ENCODE measurements at places on chromosomes 5 and 9. TPM values are rescaled to one million over a fixed set of nuclear protein-coding genes. Genes with fewer than 3 reads are reported as not detected.

The CDKN2B-AS1 gene
- total RNA-seq = not detected

The PCA3 gene
- not detected for total RNA-seq

DNA sequence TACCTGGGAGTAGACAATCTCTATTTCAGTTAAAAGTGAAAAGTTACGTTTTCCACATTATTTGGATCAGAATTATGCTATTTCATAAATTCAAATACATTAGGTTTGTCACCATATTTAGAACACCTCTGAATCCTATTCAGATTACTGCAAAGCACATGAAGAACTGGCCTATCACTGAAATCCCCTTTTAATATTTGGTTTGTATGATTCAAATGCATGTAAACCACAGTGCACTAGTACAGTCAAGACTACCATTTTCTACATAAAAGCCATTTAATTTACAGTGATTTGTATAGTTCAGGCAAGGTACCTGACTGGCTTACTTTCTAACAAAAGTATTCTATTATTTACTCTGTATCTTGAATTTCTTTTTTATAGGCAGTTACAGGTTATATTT is 212.5 kb downstream of the MEF2C start:
- DNase-seq = no peak

- no peak for DNase-seq
Observed at GRCh38 chr5:64900618-64901017, 131.9 kb downstream of the CWC27 start.

DNA sequence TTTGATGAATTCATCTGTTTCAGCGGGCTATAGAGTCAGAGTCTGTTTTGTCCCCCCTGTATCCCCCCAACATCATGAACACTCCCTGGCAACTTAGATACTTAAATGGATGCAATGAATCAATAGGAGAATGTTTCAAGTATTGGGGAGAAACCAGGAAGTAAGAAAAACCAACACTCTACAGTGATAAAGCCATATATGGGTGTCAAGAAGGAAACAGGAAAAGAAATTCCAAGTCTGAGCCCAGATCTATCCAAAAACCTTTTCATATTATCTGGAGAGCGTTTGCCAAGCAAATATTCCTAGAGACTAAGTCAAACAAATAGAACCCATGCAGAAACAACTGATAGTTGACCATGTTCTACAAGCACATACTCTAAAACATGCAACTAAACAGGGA is 2.3 kb upstream of the GNAQ start:
- DNase-seq = no peak

GRCh38 chr9:124258607-124259157 is 933 bp downstream of the NEK6 start:
- peak; percentile 64 for DNase-seq

DNA sequence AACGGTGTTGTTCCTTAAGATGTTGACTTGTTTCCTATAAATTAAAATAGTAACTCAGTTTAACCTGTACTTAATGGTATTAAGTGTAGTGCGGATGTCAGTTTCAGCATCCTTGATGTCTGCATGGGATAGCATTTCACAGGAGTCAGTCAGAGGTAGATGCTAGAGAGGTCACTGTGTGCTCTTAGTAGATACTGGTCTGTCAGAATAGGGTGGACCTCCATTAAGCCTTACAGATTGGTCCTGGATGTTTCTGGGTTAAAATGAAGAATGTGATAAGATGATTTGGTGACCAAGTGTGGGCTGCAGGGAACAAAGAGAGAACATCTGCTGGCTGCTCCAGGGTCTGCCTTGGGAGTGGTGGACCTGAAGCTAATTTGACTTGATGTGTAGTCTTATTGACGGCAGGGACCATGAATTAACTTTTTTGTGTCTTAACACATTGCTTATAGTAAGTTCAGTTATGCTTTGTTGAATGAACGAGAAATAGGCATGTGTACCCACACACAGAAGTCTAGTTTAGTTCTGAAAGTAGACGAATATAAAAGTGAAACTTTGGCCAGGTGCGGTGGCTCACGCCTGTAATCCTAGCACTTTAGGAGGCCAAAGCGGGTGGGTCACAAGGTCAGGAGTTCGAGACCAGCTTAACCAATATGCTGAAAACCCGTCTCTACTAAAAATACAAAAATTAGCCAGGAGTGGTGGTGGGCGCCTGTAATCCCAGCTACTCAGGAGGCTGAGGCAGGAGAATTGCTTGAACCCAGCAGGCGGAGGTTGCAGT is 12.5 kb downstream of the RAB24 start:
- DNase-seq = no peak

All from H1 (cell line).